ENCODE measurements at places on chromosomes 7 and 10.
A peak's percentile ranks its signal among the peaks of the same experiment; 100 is the strongest.

DNA sequence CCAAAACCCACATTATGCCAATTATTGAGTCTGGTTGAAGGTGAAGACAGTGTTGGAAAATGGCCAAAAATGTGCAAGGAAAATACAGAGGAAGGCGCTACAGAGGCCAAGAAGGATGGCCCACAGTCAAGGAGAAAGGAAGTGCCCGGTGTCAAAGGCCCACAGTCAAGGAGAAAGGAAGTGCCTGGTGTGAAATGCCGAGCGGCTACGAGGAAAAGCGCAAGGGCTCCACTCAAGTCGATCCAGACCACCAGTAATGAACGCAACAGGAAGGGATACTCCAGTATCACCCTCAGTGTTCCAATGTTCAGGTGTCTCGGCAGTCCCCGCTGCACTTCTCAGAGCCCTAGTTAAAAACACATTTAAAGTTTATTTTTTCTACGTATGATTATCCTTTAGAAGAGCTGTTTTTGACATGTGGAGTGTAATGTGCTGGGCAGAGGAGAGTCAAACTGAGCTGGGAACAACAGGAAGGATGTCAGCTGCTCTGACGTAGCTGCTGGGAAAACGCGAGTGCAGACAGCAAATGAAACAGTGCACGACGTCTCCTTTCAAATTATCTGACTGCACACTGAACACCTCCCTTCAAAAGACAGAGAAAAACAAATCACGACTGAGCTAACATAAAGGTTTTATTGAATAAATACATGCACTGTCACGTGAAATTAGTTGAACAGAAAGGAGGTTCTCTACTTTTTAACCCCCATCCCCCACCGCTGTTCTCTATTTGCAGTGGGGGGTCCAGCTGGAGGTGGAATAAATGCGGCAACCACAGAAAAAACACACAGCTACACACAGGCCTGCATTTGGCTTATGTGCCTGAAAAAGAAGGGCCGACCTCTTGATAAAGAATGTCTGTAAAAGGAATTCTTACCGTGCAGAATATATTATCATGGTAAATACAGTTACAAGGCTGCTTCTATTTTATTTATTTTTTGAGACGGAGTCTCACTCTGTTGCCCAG, 26.1 kb upstream of the NCAPG2 start:
- DNase-seq = no peak

DNA sequence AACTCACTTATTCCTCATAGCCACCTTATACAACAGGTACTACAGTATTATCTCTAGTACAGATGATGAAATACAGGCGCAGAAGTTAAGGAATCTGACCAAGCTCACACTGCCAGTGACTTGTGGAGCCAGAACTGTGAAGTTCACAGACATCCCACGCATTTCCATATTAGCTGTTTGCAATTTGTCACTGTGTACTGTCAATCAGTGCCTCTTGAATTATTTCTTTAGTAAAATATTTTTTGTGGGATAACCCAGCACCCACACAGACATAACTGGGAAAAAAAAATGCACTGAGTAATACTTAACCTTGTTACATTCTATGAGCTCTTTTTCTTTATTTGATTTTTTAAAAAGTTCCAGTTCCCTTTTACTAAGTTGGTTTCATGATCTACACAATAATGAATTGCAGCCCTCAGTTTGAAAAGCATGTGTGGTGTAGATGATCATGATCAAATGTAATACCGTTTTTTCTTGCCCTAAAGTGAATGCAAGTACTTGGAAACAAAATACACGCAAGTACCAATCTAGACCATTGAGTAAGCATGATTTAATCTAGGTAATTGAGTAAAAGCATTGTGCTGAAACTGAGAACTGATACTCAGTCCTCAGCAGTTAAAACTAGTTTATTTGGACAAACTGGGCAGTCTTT, 14.1 kb downstream of the CUL1 start:
- no peak for DNase-seq

DNA sequence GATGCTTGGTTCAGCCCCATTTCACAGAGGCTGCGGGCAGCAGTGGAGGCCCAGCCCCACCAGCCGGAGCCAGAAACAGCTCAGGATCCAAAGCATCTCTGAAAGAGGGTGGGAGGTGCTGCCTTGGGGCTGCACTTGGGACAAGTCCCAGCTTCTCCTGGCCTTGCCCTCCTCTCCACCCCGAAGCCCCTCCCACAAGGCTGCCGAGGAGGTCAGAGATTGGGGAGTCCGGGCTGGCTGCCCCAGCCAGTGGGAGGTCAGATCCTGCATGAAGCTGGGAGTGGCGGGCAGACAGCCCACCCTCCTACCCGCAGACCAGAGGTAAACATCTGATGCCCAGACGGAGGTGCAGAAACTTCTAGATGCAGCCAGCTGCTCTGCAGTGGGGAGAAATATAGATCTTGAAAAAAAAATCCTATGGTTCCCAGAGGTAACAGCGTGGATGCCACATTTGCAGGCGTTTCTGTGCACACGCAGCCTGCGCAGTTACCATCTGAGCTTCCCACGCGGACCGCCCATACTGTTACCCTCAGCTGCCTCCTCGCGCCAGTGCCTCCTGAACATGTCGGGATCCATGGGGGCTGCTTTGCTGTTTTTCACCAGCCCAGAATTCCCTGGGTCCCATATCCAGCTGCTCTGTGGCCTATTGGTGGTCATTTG, 36.9 kb upstream of the GNA12 start:
- no peak for DNase-seq

- peak; percentile 85 for DNase-seq
Measured at GRCh38 chr7:151248346-151249033, at the start of gene SMARCD3. Gene SMARCD3 (minus strand): TSS chr7:151248694. CDS start chr7:151248562, 132 bp downstream.

DNA sequence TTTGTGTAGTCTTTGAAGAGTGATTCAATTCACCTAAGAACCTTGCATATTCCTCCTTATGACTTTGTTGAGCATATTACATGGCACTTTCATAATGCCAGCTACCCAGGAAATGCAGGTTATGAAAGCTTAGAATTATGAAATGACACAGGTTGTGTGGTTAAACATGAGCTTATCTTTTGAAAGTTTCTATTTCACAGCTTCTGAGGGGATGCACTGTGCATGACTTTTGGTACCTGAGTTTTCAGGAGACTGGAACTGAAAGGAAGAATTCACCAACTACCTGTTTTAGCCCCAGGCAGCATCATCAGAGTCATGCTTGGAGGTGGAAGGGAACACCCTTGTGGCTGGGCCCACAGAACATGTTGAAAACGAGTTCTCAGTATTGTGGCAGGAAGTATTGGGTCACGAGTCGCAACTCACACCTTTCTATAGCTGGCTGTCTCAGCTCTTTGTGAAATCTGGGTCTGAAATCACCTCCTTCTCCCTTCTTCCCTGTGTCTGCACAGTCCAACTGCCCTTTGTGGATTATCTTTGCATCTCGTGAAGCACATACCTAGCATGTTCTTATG, 228.2 kb downstream of the PTEN start:
- DNase-seq = no peak

DNA sequence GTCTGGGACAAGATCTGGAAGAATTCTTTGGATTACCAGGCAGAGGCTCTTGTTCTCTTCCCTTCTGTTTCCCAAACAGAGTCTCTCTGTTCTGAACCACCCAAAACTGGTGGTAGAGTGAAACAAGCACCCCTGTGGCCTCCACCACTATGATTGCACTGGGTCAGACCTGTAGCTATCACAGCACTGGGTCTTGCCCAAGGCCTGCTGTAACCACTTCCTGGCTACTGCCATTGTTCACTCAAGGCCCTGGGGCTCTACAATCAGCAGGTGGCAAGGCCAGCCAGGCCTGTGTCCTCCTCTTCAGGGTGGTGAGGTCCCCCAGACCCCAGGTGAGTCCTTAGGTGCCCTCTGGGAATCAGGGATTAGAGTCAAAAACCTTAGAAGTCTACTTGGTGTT, 4.1 kb upstream of the LRRC17 start:
- no peak for DNase-seq

- peak; percentile 36 for DNase-seq
Measured at GRCh38 chr10:86264481-86265231, 101.9 kb downstream of the GRID1 start.

GRCh38 chr10:132614431-132615340, 77.1 kb downstream of the INPP5A start:
- DNase-seq = peak; percentile 25

- no peak for DNase-seq
Measured at GRCh38 chr7:28524978-28525377, 112.7 kb downstream of the CREB5 start.

DNA sequence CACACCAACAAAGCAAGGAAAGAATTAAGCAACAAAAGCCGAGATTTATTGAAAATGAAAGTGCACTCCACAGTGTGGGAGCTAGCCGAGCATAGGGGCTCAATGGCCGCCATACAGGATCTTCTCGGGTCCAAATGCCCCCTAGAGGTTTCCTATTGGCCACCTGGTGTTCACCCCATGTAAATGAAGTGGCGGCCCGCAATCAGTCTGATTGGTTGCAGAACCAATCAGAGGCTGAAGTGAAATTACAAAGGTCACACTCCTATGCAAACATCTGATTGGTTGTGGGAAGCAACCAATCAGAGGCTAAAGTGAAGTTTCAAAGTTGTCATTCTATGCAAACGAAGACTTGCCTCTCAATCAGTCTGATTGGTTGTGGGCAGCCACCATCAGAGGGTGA, 61.8 kb upstream of the SLC35B4 start:
- no peak for DNase-seq

DNA sequence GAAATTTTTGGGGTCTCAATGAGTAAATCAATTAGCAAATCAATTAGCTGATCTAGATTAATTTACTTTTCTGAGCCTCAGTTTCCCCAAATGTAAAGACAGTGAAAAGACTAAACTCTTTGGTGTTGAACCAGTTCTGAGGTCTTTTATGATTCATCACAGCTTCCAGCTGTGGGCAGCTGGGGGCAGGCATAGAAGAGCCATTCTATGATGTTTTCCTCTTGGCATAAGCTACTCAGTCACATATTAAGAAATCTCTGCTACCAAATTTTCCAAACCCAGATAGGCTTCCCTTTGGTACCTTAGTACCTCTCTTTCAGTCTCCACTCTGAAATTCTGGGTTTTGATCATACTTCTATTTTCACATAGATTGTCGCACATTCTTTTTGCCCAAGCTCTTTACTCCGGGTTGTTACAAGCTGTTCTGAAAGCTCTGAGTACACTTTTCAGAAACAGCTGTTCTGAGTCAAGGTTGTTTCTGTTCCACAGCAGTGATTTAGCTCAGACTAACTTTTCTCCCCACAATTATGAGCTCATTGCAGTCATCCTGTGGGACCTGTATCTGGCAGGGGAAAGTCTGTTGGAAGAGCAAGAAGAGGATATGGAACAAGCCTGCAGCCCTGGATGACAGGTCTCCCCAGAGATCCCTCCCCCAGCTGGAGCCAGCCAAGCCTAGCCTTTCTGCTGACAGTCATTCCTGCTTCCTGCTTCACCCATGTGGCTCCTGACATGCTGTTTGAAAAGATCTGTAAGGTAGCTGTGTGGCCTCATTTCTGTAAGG, 599.6 kb upstream of the GHITM start:
- peak; percentile 82 for DNase-seq

DNA sequence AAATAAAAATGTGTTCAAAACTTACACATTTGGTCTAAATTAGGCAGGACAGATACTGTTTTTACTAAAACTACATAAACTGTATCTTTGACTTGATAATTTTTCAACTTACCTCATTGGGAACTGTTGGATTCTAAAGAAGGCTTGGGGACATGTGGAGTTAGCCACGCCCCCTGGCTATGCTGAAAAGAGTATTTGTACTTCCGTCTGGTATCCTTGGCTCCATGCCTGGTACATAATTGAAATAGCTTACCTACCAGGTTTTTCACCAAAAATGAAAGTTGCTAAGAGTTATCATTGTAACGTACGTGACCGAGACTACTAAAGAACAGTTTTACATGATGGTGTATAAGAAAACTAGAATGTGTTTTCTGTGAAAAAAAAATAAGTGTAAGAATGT, 604.8 kb upstream of the IGFBP3 start:
- DNase-seq = no peak

DNA sequence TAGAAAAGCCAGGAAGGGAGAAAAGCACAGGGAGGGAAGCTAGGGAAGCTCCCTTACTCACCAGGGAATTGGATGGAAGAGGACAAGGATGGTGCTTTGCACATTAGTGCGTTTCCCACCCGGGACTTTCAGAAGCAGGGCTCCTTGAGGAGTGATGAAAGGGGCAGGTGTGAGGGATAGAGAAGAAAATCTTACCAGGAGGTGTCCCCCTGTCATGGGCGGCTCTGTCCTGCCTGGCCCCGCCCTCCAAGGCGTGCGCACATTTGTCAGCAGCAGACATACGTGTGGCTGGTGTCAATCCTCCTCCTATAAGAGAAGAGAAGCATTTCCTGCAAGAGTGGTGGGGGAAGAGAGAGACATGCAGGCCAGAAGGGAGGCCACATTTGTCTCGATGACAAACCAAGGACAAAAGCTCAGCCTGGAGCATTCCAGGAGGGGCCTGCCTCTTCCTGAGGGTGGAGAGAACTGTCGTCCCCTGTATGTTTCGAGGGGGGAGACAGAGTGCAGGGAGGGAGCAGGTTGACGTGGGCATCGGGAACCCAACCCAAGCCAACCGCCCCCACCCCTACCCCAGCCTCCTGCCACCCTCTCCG, 47.4 kb upstream of the COMTD1 start:
- DNase-seq = peak; percentile 53

- no peak for DNase-seq
Measured at GRCh38 chr7:15305002-15305600, 256.7 kb downstream of the AGMO start.

DNA sequence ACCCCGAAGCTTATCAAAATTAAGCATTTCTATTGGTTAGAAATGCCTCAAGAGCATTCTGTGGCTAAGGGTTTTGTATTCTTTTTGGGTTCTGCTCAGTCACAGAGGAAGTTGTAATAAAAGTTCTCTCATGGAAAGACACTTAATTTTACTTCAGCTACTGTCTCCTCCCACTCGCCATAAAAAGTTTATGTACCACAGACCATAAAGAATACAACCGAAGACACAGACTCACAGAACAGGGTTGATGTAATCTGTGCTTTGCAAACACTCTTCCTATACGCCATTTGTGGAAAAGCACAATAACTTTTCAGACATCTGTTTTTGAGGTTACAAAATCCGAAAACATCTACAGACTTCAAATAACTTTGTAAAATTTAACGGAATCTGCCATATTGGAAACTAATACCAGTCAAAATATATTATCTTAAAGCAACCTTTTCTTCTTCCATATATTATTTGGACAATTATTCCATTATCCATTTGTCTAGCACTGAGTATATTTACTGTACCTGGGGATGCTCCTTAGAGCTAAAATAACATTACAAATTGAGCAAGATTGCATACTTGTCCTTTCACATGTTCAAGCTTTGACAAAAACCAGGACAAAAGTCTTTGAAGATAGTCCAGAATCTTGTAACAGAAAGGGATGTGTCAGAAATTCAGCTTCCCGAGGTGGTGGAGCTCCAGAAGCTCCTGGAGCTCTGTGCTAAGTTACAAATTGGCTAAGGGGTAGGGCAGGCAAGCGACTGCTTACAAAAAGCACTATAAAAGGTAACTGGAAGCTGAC, 219.0 kb upstream of the MEOX2 start:
- no peak for DNase-seq

DNA sequence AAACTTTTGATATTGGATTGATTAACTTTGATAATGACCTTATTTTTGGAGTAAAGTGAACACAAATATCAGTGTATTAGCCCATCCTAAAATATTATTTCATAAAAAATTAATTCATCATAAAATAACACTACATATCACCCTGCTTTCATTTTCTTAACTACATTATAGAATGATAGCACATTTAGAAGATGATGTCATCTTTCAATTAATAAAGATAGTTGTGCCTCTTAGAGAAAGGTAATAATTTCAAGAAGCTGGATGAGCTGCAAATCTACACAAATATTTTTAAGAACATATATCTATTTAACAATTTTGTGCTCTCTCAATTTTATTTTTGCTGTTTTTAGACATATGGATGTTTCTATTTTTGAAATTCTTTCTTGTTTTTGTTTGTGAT, 126.1 kb downstream of the CNTNAP2 start:
- DNase-seq = no peak

All from right forelimb (tissue), 1 donor.